Cerebellar nuclear complex (tissue), 1 donor: ENCODE measurements at places on chromosomes 12 and 14.

GRCh38 chr14:104697317-104697703 is 7.9 kb downstream of the INF2 start:
- no peak for DNase-seq

GRCh38 chr12:65827827-65828231 is 3.5 kb downstream of the HMGA2 start:
- DNase-seq: no peak

- no peak for DNase-seq
Observed at GRCh38 chr12:3243376-3244084, 166.4 kb downstream of the TSPAN9 start.

GRCh38 chr14:101005447-101005846 is 101.9 kb upstream of the RTL1 start:
- no peak for DNase-seq

DNA sequence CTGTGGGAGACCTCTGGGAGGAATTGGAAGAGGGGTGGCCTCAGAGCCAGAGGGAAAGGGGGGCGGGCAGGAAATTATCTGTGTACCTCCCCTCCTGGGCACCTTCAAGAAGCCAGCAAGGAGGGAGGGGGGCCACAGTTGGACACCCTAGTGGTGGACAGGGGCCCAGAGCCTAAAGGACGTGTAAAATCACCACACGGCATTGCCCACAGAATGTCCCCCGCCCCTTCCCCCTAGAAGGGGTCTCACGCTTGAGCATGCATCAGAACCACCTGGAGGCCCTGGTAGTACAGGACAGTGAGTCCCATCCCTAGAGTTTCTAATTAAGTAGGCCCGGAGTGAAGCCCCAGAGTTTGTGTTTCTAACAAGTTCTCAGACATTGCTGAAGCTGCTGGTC is 8.2 kb downstream of the ENDOU start:
- DNase-seq: no peak

GRCh38 chr12:52903855-52904508 is 894 bp downstream of the KRT8 start:
- DNase-seq: no peak
